ENCODE measurements at places on chromosomes 11 and 22.

GRCh38 chr11:1048375-1049070 lies 12.0 kb upstream of the MUC6 start:
- no peak for DNase-seq

- no peak for DNase-seq
These were observed 359.5 kb upstream of the C11orf87 start for GRCh38 chr11:109062445-109062844.

- DNase-seq: no peak
These were observed 8.9 kb downstream of the EHBP1L1 start for GRCh38 chr11:65584723-65585171.

GRCh38 chr11:962688-963087 lies 37.0 kb downstream of the AP2A2 start:
- DNase-seq: no peak

GRCh38 chr11:100515087-100515486 lies 172.0 kb upstream of the ARHGAP42 start:
- DNase-seq: no peak

- DNase-seq: no peak
These were observed 48.4 kb upstream of the RAB1B start for GRCh38 chr11:66219846-66220565.

DNA sequence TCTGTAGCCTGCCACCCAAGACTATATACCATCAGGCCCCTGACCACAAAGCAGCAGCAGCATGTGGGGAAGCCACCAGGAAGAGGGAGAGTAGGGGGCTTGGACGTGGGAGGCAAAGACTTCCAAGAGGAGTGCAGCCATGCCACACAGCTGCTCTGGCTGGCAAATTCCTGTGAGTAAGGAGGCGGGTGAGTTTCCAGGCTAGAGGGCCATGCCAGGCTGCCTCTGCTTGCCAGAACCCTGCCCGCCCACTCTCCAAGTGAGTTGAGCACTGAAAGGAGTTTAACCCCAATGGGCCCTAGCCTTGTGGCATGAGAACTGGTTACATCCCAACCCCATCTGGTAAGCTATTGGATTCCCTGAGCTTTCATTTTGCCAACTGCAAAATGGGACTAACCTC lies 4.7 kb upstream of the DGAT2 start:
- no peak for DNase-seq
